HTR-8/SVneo (cell line): ENCODE measurements at places on chromosomes 12 and 14.

- DNase-seq, result no peak
These were observed 79.5 kb downstream of the SLC25A47 start for GRCh38 chr14:100402631-100403030.

DNA sequence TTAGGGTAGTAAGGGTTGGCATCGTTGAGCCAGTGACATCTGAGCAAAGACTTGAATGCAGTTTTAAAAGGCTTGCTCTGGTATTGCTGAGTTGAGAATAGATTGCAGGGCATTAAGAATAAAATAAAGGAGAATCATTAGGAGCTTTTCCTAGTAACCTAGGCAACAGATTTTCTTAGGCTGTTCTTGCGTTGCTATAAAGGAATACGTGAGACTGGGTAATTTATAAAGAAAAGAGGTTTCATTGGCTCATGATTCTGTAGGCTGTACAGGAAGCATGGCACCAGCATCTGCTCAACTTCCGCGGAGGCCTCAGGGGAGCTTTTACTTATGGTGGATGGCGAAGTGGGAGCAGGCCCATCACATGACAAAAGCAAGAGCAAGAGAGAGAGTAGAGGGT is 97.4 kb downstream of the RAD51B start:
- no peak for DNase-seq

GRCh38 chr14:53849549-53849948 is 107.1 kb downstream of the BMP4 start:
- DNase-seq, result no peak

GRCh38 chr14:103732868-103733620 is 17.4 kb downstream of the ZFYVE21 start:
- DNase-seq, result no peak

- DNase-seq, result no peak
These were observed 49.0 kb downstream of the IFT43 start for GRCh38 chr14:76034566-76034965.

DNA sequence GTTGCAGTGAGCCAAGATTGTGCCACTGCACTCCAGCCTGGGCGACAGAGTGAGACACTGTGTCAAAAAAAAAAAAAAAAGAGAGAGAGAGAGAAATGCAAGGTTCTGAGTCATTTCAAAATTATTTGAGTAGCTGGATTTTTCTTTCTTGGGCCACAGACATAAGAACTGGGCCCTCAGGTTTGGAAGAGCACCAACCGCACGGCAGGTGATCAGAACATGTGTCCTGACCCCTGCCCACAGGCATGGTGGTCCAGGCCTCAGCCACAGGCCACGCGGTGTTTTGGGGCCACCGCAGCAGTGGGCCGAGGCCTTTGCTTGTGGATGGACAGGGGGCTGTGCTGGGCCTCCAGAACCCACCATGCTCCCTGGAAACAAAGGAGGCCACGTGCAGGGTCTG is 126.7 kb downstream of the CALM1 start:
- peak; percentile 62 for DNase-seq

- peak; percentile 81 for DNase-seq
These were observed 20.9 kb upstream of the ANO2 start for GRCh38 chr12:5965950-5966383.

GRCh38 chr14:55332654-55333570 is 61.7 kb downstream of the FBXO34 start:
- no peak for DNase-seq

DNA sequence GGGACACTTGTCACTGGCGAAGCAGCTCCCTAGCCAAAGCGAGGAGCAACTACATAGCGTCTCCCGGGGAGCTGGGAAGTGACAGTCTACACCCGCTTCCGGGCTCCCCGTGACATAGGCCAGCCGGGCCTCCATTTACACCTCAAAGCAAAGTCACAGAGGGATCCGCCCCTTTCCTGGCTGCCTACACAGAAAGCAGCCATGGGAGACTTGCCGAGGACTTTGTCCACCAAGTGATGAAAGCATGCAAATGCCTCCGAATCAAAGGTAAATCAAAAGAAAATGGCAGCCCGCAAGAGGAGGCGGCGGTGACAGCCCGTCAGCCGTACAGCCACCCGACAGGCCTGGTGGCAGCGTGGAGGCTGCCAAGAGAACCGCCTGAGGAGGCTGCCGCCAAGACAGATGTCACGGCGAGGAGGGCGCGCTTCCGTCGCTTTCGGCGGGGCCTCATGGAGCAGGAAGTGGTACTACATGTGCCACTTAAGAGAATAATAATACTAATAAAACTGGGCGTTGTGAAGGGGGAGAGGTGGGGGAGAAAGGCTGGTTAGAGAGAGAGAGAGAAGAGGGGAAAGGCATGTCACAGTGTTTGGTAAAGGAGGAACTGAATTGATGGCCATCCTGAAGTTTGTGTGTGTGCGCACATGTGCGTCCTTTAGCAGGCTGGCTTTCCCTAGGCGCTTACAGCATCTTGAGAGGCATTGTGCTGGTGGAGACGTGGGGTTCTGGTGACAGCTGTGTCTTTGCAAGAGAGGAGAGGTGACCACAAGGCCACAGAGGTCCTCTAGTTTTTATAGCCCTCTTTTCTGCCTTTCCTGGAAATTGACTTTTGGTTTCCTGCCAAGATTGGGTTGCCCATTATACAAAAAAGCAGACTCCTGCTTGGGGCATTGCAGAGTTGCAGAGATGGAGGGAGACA is 661.7 kb downstream of the VRK1 start:
- DNase-seq, result no peak

- DNase-seq, result no peak
These were observed 72.8 kb downstream of the CAPZA3 start for GRCh38 chr12:18810537-18811253.

DNA sequence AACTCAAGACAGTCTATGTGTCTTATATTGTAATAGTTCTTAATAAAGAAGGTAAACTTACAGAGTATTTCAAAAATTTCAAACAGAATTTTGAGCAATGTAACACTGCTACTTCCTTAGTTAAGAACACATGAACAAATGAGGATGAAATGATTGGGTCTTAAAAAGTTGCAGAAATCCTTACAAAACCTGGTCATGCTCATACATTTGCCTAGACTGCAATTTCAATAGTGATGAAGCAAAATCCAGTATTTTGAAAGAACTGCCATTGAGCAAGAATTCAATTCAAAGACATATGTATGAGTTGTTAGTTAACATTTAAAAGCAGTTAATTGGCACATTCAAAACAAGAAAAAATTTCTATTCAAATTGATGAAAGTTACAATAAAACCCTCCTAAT is 17.8 kb upstream of the HIF1A start:
- DNase-seq, result no peak

DNA sequence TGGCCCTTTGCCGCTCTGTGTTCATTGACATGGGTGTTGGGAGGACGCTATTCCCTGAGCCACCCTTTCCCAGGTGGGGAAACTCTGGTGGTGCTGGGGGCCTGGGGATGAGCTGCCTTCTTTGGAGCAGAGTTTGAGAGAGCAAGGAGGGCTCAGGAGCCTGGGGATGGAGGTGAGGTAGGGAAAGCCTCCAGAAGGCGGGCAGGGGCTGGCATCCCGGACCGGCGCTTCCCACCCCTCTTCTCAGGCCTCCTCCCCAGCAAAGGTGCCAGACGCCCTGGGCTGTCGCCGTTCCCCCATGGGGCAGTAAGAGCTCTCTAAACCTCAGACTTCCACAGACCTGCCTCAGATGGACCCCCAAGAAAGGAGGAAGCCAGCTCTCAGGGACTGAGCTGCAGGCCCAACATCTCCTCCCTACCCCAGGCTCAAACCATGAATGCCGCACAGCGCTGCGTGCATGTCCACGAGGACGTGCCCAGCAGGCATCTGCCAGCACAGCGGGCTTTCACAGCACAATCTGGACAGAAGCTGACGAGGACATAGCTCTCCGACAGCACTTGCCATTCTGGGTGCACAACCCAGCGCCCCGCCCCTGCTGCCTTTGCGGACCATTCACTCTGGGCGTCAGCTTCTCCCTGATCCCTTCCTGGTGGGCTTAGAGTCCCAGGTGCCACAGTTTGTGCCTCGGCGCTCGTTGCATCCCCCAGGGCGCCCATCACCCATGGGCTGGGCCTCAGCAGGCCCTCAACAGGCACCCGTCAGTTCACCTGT is 14.9 kb upstream of the TTC7B start:
- no peak for DNase-seq

DNA sequence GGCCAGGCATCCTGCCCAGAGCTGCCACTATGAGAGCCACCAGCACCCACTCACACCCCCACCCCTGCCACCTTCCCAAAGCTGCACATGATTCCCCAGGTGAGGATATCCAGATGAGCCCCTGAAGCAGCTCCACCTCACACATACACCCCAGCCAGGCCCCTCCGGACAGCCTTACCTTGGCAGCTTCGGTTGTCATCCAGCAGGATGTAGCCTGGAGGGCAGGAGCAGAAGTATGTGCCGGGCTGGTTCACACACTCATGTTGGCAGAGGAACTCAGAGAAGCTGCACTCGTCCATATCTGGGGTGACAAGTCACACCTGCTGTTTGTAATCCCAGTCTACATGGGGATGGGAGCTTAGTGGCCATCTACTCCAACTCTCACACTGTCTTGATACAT is 15.4 kb upstream of the TC2N start:
- no peak for DNase-seq

GRCh38 chr12:42145197-42145549 is 499 bp upstream of the GXYLT1 start:
- no peak for DNase-seq

GRCh38 chr12:40768125-40768864 is 76.1 kb downstream of the CNTN1 start:
- no peak for DNase-seq

- no peak for DNase-seq
These were observed 197.5 kb downstream of the NOVA1 start for GRCh38 chr14:26400373-26400772.

DNA sequence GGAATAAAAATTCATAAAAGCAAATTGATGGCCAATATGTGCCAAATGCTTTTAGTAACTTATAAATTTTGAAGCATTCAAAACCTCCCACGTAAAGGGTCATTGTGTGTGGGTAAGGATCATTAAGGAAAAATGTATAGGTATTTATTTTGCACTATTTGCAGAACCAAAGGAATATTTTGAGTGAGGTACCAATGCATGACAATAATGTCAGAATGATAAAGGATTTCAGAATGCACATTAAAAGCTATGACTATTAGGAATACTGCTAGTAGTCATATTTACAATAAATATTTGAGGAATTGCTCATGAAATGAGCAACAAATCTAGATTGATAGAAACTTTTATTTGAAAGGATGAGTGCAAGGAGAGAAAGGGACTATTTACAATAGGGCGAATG is 932.8 kb downstream of the SLC6A15 start:
- DNase-seq, result no peak

- DNase-seq, result peak; percentile 85
These were observed 26.5 kb upstream of the TAMALIN start for GRCh38 chr12:51980051-51980808.

DNA sequence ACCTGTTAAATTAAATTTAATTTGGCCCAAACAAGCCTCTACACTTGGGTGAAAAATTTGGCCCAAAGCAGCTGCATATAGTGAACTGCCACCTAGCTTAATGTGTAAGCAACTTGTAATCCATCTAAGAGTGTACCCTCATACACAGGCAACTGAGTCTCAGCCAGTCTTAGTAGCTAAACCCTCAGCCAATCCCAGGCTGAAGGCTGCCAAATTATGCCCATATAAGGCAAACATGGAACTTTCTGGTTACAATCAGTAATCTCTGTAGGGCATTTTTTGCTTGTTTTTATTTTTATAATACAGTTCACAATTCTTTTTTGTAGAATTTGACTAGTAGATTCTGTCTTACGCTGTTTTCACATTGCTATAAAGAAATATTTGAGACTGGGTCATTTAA is 958.7 kb downstream of the FSCB start:
- no peak for DNase-seq

DNA sequence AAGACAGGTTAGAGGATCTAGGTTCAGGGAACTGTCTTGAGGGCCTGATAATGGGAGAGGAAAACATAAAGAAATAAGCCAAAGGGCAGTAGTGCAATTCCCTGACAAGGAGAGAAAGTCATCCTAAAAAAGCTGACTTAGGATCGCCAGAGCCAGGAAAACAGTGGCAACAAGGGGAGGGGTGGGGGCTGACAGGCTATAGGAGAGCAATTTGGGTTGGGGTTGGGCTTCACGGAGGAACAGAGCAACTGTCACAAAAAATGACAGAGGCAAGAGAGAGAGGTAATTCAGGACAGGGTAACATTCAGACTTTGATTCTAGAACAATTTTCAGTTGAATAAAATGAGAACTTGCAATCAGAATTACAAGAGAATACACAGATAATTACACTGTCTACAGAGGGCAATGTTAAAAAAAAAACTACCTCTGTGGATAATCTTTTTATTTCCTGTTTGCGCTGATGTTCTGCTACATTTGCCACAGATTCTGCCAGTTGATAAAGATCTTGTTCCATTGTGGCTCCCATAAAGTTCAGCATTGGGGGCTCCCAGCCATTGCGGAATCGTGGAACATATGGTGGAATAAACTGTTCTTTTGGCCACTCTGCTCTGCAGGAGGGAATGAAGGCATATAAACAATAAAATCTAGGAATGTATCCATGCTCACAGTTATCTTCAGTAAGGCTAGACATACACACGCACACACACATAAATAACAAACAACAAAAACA is 138.6 kb downstream of the EPS8 start:
- no peak for DNase-seq

DNA sequence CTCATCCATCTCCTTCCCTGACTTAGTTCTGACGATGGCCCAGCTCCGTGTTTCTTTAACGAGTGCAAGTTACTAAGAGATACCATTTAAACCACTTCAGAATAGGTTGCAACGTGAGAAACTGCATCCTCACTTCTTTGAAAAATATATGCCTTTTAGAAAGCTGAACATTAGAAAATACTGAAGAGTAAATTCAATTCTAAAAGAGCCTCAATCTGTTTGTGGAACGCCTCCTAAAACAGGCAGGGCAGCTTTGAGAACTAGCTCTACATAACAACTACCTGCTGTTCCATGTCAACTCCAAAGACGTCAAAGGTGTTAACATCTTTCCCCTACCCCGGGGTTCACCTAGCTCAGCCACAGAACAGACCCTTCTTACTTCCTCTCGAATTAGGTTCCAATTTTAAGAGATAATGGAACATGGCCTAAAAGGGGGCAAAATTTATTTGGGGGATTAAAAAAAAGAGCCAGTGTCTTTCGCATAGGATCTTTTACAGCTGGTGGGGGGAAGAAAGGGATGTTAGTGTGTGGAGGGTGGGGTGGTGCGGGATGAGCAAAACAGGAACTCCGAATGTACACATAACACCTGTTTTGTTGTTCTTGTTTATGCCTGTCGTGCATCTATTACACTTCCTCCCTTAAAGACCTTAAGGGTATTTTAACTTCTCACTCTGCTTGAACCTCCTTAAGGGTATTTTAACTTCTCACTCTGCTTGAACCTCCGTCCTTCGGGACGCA is 3.3 kb downstream of the BHLHE41 start:
- no peak for DNase-seq

- DNase-seq, result no peak
These were observed 269.0 kb downstream of the NOVA1 start for GRCh38 chr14:26328791-26329190.
